ENCODE measurements at places on chromosomes 5 and 9.

- DNase-seq, result no peak
Observed at GRCh38 chr5:58787987-58788386, 205.1 kb downstream of the RAB3C start.

- peak; percentile 56 for DNase-seq
Observed at GRCh38 chr9:77876091-77876490, 155.5 kb downstream of the GNAQ start.

DNA sequence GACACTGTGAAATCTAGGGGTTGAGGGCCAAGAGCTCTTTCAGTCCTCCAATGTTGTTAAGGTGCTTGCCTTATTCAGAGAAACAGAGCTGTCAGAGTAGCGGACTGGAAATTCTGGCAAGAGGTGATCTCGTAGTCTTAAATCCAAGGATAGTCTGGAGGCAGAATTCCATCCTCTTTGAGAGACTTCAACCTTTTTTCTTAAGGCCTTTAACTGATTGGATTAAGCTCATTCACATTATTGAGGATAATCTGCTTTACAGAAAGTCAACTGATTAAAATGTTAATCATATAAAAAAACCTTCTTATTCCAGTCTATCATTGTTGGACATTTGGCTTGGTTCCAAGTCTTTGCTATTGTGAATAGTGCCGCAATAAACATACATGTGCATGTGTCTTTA lies 243.1 kb upstream of the COX7C start:
- no peak for DNase-seq

DNA sequence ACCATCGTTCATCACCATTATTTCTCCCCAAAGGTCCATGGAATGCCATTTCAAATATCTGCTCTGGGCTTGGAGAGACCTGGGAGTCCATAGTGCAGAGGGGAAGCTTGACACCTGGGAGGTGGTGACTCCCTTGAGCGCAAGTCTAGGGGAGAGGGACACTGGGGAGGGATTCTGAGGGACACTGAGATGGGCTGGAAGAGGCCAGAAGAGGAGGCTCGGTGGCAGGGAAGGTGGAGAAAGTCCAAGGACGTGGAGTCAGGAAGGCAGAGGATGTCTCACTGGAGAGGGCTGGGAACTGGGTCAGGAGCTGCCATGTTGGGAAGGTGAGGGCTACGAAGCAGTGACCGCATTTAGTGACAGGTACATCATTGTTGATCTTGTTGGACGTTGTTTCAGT lies 160.3 kb upstream of the MVB12B start:
- DNase-seq, result no peak

- DNase-seq, result no peak
Observed at GRCh38 chr5:133827011-133827410, 141.4 kb downstream of the C5orf15 start.
